Activated naive CD8-positive, alpha-beta T cell treated with anti-CD3 and anti-CD28 coated beads for 36 hours (primary cell): ENCODE measurements at places on chromosomes 1 and 21. TPM values are rescaled to one million over a fixed set of nuclear protein-coding genes. Genes with fewer than 3 reads are reported as not detected.

The KCNE2 gene
- total RNA-seq: not detected

The MLLT11 gene
- 4.9 TPM for total RNA-seq

The MYOG gene
- total RNA-seq: not detected

The LAMTOR5 gene
- total RNA-seq: 170 TPM

The RAB25 gene
- total RNA-seq: 0.64 TPM

The ATP6V1G3 gene
- total RNA-seq: not detected

The RCC1 gene
- 138 TPM for total RNA-seq

DNA sequence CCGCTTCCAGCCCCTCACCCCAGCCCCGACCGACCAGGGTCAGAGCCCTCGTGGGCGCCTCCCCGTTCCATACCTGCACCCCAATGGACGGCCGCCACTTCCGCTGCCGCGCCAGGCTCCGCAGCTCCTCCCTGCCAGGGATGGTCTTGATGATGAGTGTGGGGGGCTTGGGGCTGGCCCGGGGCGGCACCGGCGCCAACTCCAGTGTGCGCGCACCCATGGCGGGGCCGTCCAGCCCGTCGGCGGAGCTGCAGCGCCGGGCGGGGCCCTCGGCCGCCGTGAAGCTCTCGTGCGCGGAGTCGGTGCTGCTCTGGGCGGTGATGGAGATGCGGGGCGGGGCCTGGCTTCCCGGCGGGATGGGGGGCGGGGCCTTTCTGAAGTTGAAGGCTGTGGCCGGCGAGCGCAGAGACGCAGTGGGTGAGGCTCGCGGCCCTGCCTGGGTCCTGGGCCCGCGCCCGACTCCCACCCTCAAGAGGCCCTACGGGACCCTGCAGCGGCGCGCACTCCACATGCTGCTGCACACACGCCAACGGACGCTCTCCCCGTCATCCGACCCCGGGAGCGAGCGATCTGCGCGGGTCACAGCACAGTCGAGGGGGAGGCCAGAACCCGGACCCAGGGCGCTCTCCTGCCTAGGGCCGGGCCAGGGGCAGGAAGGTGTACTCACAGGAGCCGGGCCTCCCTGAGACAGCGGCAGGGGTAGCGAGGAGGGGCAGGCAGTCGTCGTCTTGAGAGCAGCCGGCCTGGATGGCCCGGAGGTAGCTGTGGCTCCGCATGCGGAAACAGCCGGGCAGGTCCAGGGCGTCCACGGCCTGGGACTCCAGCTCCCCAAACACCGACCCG, 26.1 kb upstream of the SMIM12 start:
- DNase-seq: peak; percentile 69

GRCh38 chr21:26939601-26940111, 27.2 kb downstream of the ADAMTS5 start:
- DNase-seq: no peak

DNA sequence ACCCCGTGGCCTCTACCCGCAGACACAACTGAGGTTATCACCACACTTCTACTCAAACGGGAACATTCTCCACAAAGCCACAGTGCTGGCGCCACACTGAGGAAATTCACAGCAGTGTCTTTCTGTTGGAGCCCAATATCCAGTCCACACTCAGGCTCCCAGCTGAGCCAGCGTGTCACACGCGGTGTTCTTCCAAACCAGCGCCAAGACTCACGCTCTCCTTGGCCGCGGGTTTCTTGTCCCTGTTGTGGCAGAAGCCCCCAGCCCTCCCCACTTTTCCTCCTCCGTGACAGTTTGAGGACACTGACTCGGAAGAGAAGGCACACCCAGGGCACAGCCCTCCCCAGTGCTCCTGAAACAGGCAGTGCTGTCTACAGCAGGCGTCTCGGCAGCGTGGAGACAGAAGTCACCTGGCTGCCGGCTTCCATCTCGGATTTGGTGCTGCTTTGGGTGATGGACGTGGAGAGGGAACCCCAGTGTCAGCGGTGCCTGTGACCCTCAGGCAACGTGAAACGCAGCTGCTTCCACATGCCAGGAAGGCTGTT, 35.4 kb upstream of the AGPAT3 start:
- no peak for DNase-seq

- DNase-seq: peak; percentile 30
Measured at GRCh38 chr1:76254104-76255030, 179.8 kb downstream of the ST6GALNAC3 start.

- DNase-seq: peak; percentile 43
Measured at GRCh38 chr1:180229483-180230415, at the start of gene LHX4. TSS of gene LHX4 (plus strand) at chr1:180230264. CDS start at chr1:180230530, 266 bp downstream.

GRCh38 chr1:232372841-232373440, 257.0 kb downstream of the SIPA1L2 start:
- DNase-seq: no peak

GRCh38 chr1:211829343-211830054, 1.1 kb downstream of the LPGAT1 start:
- DNase-seq: no peak

GRCh38 chr1:219518907-219519248, 94.0 kb downstream of the ZC3H11B start:
- no peak for DNase-seq

DNA sequence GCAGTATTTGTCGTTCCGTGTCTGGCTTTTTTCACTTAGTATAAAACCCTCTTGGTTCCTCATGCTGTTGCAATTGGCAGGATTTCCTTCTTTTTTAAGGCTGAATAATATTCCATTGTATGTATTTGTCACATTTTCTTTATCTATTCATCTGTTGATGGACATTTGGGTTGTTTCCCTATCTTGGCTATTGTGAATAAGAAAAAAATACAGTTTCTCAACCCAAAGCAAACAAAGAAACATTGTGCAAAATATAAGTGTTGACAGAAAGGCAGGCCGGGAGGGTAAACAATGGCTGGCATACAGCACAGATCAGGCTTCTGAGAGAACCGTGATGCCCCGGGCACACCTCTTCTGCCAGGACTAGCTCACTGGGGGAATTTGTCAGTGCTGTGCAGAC, 26.9 kb downstream of the NENF start:
- DNase-seq: no peak

DNA sequence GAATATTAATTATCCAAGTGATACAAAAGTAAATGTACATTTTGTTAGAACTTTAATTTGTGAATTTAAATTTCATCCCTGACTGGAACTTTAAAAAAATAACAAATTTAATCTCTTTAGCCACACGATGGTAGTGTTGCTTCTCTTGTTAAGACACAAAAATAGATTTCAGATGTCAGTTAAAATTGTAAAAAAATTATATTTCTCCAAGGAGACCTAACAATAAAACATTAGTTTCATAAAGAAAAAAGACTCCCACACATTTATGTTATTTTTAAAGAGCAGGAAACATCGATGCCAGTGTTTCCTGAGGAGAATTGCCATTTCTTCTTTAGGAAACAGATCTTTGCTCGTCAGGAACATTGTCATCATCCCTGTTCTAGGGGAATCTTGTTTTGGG, 74.0 kb upstream of the DEPDC1 start:
- no peak for DNase-seq

DNA sequence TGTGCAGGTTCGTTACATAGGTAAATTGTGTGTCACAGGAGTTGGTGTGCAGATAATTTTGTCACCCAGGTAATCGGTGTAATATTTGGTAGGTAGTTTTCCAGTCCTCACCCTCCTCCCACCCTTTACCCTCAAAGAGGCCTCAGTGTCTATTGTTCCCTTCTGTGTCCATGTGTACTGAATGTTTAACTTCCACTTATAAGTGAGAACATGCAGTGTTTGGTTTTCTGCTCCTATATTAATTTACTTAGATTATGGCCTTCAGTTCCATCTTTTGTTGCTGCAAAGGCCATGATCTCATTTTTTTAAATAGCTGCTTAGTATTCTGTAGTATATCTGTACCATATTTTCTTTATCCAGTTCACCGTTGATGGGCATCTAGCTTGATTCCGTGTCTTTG, 87.3 kb downstream of the RPS6KC1 start:
- DNase-seq: no peak

GRCh38 chr1:212607206-212607912, 1.2 kb upstream of the ATF3 start:
- peak; percentile 15 for DNase-seq

DNA sequence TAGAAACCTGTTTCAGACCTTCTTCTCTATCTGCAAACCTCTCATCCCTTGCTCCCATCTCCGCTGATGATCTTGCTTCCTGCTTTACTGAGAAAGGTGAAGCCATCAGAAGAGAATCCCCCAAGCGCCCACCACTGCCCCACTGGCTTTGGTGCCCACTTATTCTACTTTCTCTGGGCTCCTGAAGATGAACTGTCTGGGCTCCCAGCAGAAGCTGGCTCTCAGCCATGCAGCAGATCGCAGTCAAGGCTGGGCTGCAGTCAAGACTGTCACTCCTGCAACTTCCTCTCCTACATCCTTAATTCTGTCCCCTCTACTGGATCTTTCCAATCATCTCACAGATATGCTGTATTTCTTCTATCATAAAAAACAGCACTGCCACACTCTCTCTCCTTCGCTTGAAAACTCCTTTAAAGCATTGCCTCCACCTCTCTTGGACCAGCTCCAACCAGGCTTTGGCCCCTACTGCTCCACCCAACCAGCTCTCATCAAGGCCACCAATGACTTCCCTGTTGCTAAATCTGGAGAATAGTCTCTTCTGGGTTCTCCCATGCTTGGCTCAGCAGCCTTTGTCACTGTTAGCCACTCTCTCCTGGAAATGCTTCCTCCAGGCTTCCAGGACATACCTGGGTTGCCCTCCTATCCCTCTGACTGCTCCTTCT, 25.8 kb downstream of the TRIM62 start:
- no peak for DNase-seq
